ENCODE measurements at places on chromosomes 11 and 22.
A peak's percentile ranks its signal among the peaks of the same experiment; 100 is the strongest.

DNA sequence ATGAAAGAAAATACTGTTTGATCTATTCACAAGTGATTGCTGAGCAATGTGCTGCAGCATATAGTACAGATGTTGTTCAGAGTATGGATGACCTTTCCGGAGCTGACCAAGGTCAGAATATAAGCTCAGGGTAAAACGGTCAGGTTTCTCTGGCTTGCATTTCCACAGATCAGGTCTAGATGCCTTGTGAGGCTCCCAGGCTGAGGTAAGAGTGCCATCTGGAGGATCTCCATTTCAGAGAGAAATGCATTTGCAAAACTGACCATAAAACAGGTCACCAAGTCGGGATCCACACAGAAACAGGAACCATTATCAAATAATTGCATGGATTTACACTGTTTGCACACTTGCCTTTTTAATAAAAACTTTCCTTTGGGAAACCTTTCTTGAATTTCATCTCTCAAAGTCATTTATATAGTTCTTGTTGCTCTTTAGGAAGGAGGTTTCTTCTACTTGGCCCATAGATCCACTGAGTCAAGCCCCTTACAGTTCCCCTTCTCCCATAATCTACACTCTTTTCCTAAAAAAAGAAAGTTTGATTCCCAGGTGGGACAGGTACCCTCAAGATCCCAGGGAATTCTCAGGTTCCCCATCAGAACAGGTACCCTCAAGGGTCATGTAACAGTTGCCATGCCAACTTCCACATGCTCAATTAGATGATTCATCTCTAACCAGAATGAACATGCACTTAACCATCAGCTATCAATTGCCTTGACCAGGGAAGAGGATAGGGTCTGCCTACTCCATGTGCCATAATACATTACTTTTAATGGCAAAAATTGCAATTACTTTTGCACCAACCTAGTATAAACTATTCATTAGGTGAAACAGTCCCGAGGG is 25.0 kb upstream of the TMPRSS5 start:
- no peak for DNase-seq

DNA sequence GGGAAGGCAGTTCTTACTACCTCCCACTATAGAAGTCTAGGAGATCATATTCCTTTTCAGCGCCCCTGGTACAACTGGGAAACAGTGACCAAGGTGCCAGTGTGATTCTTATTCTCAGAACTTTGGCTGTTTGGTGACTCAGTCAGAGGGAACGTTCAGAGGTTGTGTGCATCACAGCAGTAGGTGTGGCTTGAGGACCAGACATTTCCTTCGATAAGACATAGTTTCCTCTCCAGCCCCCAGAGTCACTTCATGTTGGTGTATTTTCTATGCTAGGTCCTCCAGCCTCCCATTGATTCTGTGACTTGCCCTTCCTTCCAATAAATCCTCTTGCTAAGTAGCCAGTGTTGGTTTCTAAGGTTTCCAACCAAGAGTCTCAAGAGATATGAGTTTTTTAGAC is 171.9 kb upstream of the MPPED2 start:
- no peak for DNase-seq

DNA sequence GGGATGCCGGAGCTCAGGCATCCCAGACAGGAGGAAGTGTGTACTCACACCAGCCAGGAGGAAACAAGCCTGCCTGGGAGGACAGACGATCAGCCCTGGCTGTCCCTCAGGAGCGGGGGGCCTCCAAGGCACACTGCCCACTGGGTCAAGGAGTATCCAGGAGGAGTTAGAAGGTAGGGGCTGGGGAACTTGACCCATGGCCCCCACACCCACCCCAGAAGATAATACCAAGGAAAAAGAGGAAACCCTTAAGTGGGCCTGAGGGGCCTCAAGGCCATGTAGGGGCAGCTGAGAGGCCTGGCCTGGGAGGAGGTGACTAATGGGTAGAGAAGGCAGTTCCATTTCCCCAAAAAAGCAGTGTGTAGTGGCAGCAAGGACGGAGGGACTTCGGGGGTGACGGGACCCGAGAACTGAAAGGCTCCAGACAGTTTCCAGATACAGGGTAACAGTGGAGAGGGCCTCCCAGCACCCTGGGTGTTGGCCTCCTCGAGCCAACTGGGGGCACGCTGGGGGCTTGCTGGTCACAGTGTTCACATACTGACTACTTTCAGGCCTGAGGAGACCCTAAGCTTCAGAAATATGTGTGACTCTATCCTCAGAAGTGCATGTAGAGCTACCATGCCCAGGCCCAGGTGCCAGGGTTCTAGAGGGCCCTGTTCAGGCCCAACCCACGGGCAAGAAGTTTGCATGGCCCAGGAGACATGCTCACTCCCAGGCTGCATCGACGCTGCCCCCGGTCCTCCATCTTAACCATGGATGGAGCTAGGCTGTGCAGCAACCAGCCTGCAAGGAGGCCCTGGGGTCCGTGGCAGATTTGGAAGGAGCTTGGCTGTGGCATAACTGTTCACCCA is 75.7 kb upstream of the PITPNB start:
- no peak for DNase-seq

- no peak for DNase-seq
These were observed 33.8 kb upstream of the DKK3 start for GRCh38 chr11:12042215-12042676.

GRCh38 chr11:76293189-76293631 is 86.9 kb upstream of the WNT11 start:
- peak; percentile 12 for DNase-seq

DNA sequence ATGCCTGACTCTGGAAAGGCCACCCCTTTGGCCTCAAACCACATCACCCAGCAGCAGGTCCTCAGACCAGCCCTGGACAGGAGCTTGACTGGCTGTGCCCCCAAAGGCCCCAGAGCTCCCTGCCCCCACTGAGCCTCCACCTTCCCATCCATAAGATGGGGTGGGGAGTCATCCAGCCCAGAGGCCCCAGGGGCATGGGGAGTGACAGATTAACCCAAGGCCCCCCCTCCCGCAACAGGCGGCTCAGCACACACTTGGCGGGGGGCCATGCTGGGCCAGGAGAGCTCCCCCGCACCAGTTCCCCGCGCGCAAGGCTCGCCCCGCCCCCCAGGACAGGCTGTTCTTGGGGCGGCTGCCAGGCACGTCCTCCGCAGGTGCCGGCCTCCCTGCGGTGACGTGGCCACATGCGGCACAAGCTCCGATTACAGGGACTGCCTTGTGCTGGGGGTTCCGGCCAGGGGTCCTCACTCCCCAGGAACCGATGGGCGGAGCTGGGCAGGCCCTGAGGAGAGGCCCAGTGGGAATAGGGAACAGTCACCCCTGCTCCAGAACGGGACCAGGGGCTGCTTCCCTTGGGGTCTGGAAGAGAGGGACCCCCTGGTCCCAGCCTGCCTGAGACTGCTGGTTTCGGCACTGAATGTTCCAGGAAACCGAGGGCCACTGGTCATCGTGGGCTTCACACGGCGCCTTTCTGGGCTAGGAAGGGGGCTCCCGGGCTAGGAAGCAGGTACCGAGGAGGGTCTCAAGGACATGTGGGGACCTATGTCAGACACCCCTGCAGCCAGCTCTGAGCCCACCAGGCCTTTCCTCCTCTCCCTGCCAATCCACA is 5.1 kb upstream of the CDKN1C start:
- no peak for DNase-seq

- DNase-seq = no peak
These were observed 126.6 kb upstream of the FIBIN start for GRCh38 chr11:26867286-26867685.

- no peak for DNase-seq
These were observed 38.2 kb downstream of the SHISA8 start for GRCh38 chr22:41876675-41877074.

GRCh38 chr11:18588297-18589252 is at the start of gene UEVLD:
UEVLD (minus strand) TSS chr11:18588734; CDS start chr11:18588654, 80 bp downstream.
- DNase-seq = peak; percentile 65

DNA sequence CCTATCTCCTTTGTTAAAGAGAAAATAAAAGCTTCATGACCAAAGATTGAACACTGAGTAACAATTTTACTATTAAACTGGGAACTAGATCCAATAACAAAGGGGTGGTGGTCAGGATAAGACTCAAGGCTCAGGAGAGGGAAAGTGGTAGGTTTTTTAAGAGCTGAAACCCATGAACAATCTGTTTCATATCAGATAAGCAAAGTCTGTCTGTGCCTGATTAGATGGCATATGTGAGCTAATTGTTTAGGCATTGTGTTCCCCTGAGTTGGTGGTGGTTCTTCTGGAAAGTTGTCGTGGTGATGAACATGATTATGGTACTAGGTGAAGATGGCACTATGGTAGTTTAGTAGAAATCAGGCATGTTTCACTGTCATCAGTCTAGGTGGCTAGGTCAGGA is 24.4 kb downstream of the USP47 start:
- DNase-seq = no peak

DNA sequence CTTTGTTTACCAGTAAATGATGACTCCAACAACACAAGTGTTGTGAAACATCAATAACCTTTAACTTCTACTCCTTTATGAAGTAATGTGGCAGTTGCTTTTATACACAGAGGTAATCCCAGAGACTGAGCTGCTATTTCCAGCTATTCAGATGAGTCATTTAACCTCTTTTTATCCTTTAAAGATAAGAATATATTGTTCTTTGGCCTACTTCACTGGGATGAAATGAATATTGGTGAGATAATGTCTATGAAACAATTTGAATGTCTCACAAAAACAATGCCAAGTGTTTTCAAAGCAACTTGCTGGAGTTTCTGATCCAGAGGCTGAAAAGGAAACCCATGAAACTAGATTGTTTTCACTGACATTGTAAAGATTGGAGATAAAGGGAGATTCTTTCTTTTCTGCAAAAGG is 564.4 kb upstream of the LUZP2 start:
- DNase-seq = no peak

GRCh38 chr11:3121931-3122774 is 43.0 kb downstream of the OSBPL5 start:
- DNase-seq = no peak

DNA sequence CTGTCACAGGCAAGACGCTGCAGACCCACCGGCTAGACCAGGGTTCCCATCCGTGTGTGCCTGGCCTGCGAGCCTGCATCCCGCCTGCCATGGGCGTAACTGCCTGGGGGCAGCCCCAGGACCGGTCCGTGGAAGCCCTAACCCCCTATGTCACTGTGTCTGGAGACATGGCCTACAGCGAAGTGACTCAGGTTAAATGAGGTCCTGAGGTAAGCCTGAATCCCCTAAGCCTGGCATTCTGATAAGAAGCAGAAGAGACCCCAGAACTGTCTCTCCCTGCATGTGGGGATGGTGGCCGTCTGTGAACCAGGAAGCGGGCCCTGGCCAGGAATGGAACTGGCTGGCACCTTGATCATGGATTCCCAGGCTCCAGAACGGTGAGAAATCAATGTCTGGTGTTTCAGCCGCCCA is 570.1 kb downstream of the BRD1 start:
- DNase-seq = no peak

GRCh38 chr11:70505761-70506657 is 107.7 kb downstream of the CTTN start:
- DNase-seq = no peak

- no peak for DNase-seq
These were observed 29.9 kb downstream of the CHRDL2 start for GRCh38 chr11:74701351-74701750.

DNA sequence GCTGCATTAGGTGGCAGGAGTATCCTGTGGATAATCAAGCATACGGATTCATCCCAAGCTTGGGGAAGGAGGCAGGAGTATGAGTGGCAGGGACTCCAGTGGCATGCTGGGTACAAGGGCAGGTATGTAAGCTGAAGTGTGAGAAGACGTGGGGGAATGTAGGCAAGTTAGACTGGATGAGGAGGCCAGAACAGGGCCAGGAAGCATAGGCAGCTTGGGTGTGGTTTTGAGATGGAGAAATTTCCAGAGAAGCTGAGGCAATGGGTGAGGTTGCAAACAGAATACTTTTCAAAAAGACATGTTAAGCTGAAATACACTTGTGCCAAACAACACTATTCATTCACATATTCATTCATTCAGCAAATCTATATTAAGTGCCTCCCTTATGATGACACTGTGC is 43.1 kb upstream of the AMOTL1 start:
- no peak for DNase-seq

DNA sequence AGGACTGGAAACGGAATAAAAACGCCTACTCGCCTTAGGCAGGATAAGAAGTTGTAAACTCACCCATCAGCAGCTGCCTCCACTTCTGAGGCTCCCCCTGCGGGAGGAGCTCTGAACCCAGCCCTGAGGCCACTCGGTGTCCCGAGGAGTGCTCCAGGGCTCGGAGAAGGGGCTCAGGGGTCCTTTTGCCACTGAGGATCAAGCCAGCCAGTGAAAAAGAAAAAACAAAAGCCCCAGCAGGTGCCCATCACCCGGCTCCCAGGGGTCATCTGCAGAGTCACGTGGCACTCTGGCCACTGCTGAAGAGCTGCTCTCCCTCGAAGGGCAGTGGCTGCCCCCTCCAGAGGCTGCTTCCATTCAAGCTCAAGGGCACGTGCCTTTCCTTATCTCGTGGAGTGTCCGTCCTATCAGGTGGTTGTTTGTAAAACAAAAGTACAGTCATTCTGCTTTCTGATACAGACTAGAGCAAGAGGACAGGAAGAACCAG is 29.0 kb downstream of the NUP50 start:
- DNase-seq = no peak

DNA sequence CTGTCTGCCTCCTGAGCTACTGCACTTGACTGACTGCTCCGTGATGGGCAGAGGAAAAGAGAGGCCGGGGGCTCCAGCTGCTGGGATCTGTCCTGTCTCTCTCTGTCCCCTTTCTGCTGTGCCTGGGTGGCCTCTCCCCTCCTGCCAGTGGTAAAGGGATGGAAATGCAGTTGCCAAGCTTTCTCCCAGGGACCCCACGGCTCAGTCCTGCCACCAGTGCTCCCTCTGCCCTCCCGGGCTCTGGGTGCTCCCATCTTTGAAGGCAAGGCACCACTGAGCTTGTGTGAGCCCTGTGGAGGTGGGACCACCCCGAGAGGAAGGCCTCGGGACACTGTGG is 32.0 kb downstream of the NADSYN1 start:
- DNase-seq = no peak

DNA sequence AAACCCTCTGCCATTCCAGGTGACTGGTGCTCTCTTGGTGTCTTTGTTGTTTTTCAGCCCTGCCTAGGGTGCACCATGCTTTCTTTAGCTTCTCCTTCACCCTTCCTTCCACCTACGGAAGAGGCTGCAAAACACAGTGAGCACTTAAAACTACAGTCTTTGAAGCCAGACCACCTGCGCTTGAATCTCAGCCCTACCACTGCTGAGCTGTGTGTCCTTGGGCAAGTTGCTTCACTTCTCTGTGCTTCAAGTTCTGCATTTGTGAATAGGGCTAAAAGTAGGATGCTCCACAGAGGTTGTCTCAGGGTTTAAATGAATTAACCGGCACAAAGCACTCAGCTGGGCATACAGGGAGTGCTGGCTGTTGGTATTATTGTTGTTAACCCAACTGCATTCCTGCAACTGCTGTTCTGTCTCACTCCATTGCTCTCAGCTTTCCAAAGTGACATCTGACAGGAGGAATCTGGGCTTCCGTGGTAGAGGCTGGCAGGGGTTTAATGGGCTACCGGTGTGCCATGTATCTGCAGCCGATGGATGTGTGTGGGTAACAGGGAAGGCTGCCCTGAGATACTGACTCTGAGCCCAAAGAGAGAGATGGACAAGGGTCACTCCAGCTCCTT is 139.3 kb downstream of the FBXO7 start:
- no peak for DNase-seq

GRCh38 chr11:93963072-93963471 is 58.1 kb upstream of the HEPHL1 start:
- DNase-seq = no peak

GRCh38 chr11:2816523-2816922 is 69.1 kb downstream of the CDKN1C start:
- no peak for DNase-seq
